Dermis lymphatic vessel endothelial cell (primary cell): ENCODE measurements at places on chromosomes 6 and 20. TPM values are rescaled to one million over a fixed set of nuclear protein-coding genes. Genes with fewer than 3 reads are reported as not detected.

Gene ADTRP
- total RNA-seq: 0.09 and 0.11 TPM in 2 replicates

Gene IER3
- 39.7 and 82.2 TPM in 2 replicates for total RNA-seq

Gene PDRG1
- 5.2 TPM in 2 replicates for total RNA-seq

Gene SYCP2
- 3.1 TPM in 2 replicates for total RNA-seq

Gene FAM83C
- total RNA-seq: under 0.01 TPM in 1 of 2 replicates, not detected in the other

Gene LAMA4
- 525 and 536 TPM in 2 replicates for total RNA-seq

Gene LHFPL5
- not detected in 2 replicates for total RNA-seq

Gene MEI4
- total RNA-seq: under 0.01 TPM in 1 of 2 replicates, not detected in the other

Gene TRAPPC3L
- total RNA-seq: 0.11 and 0.34 TPM in 2 replicates

Gene GNMT
- total RNA-seq: 0.11 and 0.17 TPM in 2 replicates

Gene MEP1A
- total RNA-seq: not detected in 2 replicates

Gene TP53INP2
- 2.4 and 2.7 TPM in 2 replicates for total RNA-seq

Gene EEF1A2
- total RNA-seq: 5.8 and 7.9 TPM in 2 replicates

Gene AHI1
- total RNA-seq: 7.8 and 8.9 TPM in 2 replicates

Gene HLA-G
- total RNA-seq: not detected in 2 replicates

Gene ZNF391
- 0.26 and 0.33 TPM in 2 replicates for total RNA-seq

Gene GPLD1
- 0.22 and 0.43 TPM in 2 replicates for total RNA-seq

Gene ULBP2
- 0.69 and 2.1 TPM in 2 replicates for total RNA-seq

Gene PDYN
- total RNA-seq: not detected in 2 replicates

Gene GLP1R
- total RNA-seq: not detected in 2 replicates

Gene ADGRG6
- total RNA-seq: 0.69 and 1.8 TPM in 2 replicates

Gene KHDC1
- under 0.01 and 0.09 TPM in 2 replicates for total RNA-seq

Gene PACRG
- 0.09 and 0.22 TPM in 2 replicates for total RNA-seq

Gene C20orf144
- under 0.01 TPM in 2 replicates for total RNA-seq

Gene SPATS1
- 0.09 TPM in 1 of 2 replicates, not detected in the other for total RNA-seq

Gene HFE
- 2.8 and 3.5 TPM in 2 replicates for total RNA-seq

Gene WFDC5
- total RNA-seq: not detected in 2 replicates

Gene SEL1L2
- not detected in 2 replicates for total RNA-seq

Gene ID4
- 0.17 and 0.76 TPM in 2 replicates for total RNA-seq

Gene PRSS35
- total RNA-seq: not detected in 2 replicates

Gene SLC2A10
- 6.9 and 7.6 TPM in 2 replicates for total RNA-seq

Gene SLC35F1
- total RNA-seq: under 0.01 TPM in 1 of 2 replicates, not detected in the other

Gene PI3
- total RNA-seq: not detected in 2 replicates

Gene NOX3
- not detected in 2 replicates for total RNA-seq

Gene UCKL1
- 31.2 and 33.3 TPM in 2 replicates for total RNA-seq

Gene SAYSD1
- total RNA-seq: 11.2 and 12.2 TPM in 2 replicates
